WERI-Rb-1 (cell line): ENCODE measurements at places on chromosomes 3 and 15.

- DNase-seq = no peak
Observed at GRCh38 chr3:37386627-37387230, 212.3 kb upstream of the LRRFIP2 start.

DNA sequence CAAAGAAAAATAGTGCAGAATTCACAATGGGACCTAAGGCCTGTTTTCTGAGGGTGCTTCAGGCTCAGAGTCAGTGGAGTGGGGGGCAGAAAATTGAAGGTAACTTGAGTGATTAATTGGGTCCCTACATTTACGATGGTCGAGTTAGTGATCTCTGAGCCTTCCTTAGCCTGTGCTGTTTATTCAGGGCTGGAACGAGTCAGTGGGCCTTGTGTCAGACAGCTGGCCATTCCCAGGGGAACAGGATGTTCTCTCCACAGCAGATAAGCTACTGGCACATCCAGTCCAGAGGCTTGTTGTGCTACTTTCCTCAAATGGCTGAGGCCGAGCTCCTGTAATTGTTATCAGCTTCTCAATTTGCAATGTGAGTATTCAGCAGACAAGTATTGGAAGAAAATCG, 29.2 kb upstream of the CNTN3 start:
- DNase-seq = peak; percentile 48

DNA sequence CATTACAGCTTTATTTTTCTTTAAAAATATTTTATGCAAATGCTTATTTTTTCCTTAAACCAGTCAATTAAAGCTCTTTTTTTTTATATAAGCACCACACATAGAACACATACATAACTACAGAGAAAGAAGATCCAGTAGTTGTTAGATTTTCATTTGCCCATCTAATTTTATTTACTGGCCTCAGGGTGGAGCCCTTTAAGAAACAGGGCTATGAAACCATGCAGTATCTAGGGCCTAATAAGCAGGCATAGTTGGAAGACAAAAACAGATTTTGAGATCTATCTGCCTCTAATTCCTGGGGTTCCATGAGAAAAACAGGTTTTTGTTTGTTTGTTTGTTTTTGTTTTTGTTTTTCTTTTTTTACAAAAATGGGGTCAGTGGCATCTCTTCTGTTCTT, 120.6 kb downstream of the BCHE start:
- no peak for DNase-seq

GRCh38 chr15:62108411-62108810, 41.6 kb downstream of the C2CD4A start:
- DNase-seq = no peak

DNA sequence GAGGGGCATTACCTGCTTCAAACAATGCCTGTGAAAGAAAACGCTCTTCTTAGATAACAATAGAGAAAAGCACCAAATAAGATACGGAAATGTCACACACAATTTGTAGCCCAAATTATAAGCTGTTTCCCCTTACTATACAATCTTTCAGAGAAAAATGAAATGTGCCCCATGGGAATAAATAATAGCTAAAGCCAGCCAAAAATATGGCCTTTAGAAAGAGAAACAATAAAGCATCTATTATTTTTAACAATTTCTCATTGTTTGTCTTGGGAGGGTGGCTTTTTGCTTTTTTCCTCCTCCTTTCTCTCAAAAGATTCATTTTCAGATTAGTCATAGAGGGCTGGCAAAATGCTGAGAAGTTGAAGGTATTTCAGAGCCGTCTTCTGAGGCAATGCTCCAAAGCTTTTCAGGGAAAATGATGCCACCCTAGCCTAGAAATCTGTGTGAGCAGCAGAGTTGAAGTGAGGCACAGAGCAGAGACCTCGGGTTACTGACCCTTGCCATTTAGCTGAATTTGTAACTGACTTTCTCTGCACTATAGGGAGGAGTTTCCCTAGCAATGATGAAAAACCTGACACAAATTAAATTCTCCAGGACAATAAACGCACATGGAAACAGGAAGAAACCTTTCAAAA, 86.3 kb upstream of the PRICKLE2 start:
- no peak for DNase-seq
